Stimulated activated CD8-positive, alpha-beta memory T cell treated with anti-CD3 and anti-CD28 coated beads, Interleukin-4, amount 100 ng/mL, for 1 hour (primary cell): ENCODE measurements at places on chromosomes 3 and 15.

DNA sequence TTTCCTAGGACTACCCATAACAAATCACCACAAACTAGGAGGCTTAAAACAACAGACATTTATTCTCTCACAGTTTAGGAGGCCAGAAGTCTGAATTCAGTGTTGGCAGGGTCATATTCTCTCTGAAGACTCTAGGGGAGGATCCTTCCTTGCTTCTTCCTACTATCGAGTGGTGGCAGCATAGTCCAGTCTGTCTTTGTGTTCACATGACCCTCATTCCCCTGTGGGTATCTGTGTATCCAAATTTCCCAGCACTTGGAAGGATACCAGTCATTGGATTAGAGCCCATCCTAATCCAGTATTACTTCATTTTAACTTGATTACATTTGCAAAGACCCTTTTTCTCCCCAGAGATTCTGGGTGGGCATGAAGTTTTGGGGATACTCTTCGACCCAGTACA, 63.8 kb downstream of the GMPS start:
- DNase-seq, result no peak

GRCh38 chr3:155334914-155335723, 41.6 kb upstream of the STRIT1 start:
- no peak for DNase-seq

- DNase-seq, result no peak
Observed at GRCh38 chr3:191105418-191105817, 93.6 kb upstream of the OSTN start.

GRCh38 chr15:74835312-74835823, 7.6 kb downstream of the ULK3 start:
- DNase-seq, result no peak

- DNase-seq, result no peak
Observed at GRCh38 chr3:41102053-41102556, 97.2 kb upstream of the CTNNB1 start.
